Ovary (tissue), 10 donors: ENCODE measurements at places on chromosomes 7 and 10.

- DNase-seq, result no peak
Measured at GRCh38 chr10:31914370-31914769, 14.3 kb downstream of the ARHGAP12 start.

DNA sequence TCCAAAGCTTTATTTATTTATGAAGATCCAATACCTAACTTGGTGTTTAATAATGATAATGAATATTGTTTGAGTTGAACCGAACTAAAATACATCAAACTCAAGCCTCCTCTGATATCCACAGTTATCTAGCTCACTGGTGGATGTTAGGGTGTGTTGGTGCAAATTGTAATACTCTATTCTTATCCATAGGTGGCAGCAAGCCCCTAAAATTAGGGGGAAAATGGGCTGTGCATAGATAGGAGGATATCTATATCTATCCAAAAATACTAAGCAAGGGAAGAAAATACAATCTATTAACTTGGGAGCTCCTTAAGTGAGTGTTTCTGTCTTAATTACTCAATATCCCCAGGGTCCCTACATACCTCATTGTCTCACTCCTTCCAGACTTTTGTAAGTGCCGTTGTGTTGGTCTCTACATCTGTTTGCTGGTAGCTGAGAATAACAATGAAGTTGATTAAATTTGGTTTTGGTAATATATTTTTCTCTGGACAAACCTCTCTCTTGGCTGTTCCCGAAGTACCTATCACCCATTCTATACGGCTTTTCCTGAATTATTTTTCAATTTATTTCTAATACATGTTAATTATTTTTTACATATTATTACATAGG lies 55.0 kb upstream of the VWDE start:
- no peak for DNase-seq

- no peak for DNase-seq
Measured at GRCh38 chr10:34092891-34093290, 722.2 kb downstream of the PARD3 start.

- no peak for DNase-seq
Measured at GRCh38 chr10:21285207-21285606, 240.3 kb downstream of the SKIDA1 start.

DNA sequence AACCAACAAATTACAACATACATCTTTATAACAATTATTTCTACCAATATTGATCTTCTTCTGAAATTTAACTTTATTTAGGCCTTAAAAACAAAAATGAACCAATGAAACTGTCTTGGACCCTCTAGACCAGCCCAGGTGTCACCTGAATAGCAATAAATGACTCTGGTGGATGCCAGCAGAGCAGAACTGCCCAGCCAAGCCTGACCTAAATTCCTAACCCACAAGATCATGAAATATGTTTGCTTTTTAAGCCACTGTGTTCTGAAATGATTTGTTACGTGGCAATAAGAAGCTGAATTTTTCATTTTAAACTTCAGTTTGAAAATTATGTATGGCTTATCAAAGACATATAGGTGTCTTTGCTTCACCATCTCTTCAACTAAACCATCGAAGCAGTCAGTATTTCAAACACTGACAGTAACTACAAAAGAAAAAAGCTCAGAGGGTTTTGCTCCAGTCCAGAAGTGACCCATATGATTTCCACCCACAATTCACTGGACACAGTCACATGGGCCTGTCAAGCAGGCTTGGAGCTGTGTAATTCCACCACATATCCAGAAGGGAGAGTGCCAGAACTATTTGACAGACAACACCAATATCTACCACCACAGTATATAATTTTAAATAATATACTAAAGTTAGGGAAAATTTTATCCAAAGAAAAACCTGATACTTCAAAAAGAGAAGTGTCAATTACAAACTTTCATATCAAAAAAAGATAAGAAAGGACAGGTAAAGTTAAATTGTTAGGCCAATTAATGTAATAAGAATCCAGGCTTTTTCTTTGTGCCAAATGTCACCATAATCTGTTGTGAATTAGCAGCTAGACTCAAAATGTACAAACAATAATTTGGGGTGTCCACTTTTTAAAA lies 94.5 kb downstream of the KMT2C start:
- DNase-seq, result no peak

DNA sequence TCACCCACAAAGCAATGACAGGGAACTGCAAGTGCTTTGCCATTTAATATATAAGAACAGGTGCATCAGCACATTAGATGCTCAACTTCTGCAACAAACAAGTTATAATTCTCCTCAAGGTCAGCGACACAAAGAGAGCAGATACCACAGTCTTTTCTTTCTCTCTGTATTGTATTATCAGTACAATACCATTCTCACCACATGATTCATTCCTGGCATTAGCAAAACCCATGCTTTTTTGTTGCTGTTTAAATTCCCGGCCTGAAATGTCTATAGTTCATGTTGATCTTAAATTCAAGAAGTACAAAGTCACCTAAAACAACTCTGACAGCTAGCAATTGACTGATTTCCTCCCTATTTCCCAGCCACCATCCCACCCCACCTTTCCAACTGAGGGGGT lies 111.8 kb upstream of the FEZF1 start:
- DNase-seq, result no peak

DNA sequence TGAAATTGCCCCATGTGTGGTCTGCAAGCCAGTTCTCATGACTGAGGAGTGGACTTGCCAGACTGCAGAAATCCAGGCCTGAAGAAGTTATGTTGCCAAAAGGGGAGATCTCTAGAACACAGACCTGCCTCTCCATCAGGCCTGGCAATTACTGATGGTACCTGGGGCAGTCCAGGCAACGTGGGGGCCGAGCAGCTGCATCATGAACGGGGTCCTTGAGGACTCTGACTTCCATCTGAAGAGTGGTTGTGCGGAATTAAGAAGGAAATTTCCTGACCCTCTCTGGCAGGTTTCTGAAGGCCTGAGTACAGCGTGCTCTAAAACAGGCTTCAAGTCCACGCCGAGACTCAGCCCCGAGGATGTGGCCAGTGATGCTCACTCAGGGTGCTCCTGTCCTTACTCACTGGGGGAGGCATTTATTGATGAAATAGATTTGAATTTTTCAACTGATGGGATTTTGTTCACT lies 30.4 kb downstream of the RAMP3 start:
- DNase-seq, result no peak

- DNase-seq, result no peak
Measured at GRCh38 chr7:74439541-74439940, 14.2 kb upstream of the GTF2IRD1 start.

- DNase-seq, result no peak
Measured at GRCh38 chr7:105854498-105854897, 21.9 kb downstream of the ATXN7L1 start.

- DNase-seq, result no peak
Measured at GRCh38 chr7:112987171-112987570, 99.5 kb downstream of the GPR85 start.

GRCh38 chr7:155857141-155857540 lies 44.9 kb upstream of the SHH start:
- no peak for DNase-seq

DNA sequence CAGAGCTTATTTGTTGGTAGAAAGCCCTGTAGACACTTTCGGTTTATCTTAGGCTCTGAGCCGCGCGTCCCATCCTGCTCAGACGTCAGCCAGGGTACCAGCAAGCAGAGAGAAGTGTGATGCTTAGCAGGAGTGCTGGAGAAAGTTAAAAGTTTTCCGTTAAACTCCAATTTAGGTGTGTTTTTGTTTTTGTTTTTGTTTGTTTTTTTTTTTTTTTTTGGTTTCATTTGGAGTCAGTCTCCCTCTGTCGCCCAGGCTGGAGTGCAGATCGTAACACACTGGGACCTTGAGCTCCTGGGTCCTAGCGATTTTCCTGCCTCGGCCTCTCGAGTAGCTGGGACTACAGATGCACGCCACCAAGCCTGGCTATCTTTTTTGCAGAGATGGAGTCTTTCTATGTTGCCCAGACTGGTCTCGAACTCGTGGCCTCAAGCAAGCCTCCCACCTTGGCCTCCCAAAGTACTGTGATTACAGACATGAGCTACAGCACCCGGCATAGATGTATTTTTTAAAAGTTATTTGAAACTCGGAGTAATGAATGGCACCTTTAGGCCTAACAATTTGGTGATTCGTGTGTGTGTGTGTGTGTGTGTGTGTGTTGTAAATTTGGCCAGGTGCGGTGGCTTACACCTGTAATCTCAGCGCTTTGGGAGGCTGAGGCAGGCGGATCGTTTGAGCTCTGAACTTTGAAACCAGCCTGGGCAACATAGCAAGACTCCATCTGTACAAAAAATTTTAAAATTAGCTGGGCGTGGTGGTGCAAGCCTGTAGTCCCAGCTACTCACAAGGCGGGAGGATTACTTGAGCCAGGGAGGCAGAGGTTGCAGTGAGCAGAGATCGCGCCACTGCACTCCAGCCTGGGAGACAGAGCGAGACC lies 1.3 kb upstream of the HIP1 start:
- no peak for DNase-seq

DNA sequence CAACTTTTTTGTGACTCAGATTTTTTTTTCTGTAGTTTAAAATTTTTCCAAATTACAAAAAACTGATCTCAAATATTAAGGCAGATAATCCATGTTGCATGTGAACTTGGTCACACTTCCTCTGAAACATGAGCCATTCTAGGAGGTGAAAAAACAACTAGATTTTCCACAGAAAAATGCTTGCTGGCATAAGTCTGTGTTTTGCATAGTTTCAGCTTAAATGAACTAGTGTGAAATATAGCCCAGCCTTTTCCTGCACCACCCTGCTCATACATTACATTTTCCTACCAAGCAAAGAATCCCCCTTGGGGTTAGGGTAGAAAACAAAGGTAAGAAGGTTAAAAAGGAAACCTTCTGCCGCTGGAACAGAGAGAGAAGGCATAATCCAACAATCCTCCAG lies 48.2 kb downstream of the SLC25A13 start:
- DNase-seq, result no peak

GRCh38 chr7:148986742-148987009 lies 41.6 kb downstream of the PDIA4 start:
- DNase-seq, result no peak

DNA sequence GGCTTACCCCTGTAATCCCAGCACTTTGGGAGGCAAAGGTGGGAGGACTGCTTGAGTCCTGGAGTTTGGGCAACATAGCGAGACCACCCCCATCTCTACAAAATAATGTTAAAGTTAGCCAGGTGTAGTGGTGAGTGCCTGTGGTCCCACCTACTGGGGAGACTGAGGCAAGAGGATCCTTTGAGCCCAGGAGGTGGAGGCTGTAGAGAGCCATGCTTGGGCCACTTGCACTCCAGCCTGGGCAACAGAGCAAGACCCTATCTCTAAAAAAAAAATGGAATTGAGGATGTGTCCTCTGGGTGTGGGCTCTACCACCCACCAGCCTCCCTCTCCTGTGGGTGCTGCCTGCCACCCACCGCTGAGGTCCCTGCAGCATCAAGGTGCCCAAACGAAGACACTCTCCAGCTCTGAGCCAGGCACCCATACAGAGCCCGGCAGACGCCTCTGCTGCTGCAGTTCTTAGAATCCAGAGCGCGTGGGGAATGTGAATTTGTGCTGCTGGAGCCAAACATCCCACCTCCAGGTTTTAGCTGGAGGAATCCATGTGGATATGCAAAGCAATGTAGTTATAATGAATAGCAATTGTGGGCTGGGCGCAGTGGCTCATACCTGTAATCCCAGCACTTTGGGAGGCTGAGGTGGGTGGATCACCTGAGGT lies 176.0 kb upstream of the TNRC18 start:
- DNase-seq, result no peak

DNA sequence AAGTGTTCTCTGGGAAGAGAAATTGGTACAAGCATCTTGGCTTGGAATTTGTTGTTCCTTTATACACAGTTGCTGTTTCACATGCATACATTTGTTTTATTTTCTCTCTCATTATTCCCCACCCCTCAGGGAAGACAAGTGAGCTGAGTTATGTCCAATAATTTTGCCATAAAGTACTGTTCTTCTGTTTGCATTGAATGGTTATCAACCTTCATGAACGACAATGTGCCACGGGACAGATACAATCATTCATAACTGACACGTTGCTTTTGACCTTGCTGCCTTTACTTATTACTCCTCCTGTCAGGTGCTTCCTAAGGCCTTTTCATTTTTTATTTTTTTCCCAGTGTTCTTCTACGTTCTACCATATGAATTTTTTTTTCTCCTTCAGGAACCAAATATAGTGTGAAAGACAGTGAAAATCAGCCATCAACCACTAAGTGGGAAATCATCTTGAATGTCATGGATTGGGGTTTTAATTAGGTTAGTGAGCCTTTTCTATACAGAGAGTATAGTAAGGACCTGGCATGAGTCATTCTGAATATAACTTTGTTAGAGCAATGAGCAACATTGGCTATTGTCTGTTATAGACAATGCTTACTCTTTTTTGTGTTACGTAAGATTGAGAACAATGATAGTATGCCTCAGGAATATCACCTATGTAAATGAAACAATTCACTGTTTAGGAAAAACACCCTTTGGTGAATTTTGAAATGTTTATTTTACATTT lies 383.2 kb downstream of the MALRD1 start:
- no peak for DNase-seq

DNA sequence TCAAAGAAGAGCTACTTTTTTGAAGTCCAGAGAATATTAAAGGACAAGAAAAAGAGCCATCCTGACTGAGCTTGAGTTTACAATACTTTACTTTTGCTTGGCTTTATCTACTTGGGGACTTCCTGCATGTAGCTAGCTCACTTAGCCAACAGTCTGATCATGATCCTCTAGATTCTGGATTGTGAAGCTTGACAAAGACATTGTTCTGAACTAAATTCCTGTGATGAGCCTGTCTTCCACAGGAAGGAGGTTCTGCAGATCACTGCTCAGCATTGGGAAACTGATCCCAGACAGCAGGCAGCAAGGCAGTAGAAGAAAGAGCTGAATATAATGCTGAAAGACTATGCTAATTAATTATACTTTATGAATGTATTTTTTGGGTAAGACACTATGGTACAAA lies 296.4 kb downstream of the DGKB start:
- no peak for DNase-seq

DNA sequence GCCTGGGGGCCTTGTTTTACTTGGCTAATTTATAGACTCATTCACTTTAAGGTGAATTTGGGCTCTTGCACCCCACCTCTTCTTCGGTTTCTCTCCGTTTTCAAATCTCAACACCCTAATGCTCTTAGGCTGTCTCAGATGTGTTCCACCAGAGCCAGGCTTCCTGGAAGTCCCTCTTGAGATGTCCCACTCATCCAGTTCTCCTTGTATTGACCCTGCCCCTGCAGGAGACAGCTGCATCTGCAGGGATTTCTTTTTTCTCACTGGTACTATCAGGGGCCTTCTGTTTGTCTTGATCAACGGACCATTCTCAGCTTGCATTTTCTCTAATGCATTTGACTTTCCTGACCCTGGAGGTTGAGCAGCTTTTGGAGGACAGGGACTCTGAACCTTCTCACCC lies 279.5 kb downstream of the GALNT17 start:
- no peak for DNase-seq
